ENCODE measurements at places on chromosomes 6 and 20.

- no peak for DNase-seq
Observed at GRCh38 chr6:116518621-116519368, 7.4 kb downstream of the CALHM5 start.

GRCh38 chr6:16762268-16762549, 949 bp upstream of the ATXN1 start:
- no peak for DNase-seq

GRCh38 chr6:30881392-30882203, 2.7 kb upstream of the DDR1 start:
- DNase-seq: no peak

- no peak for DNase-seq
Observed at GRCh38 chr6:28587746-28588075, 62.0 kb downstream of the GPX5 start.

DNA sequence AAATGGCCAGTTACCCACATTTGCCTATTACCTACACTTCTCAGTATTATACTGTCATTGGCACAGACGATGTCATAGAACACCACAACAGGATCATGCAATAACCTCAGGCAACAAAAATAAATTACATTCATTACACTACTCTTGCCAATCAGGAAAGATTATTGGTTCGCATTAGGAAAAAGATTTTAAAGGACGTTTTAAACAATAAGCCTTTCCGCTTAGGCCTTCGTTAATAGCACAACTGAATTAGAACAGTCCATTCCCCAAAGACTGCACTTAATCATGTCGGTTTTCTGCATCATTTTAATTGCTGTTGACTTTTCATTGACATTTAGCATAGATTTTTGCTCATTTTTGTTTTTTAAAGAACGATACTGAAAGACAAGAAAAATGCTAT, 912 bp upstream of the SENP6 start:
- DNase-seq: no peak

- no peak for DNase-seq
Observed at GRCh38 chr20:37172836-37173235, 6.3 kb upstream of the RPN2 start.

- DNase-seq: no peak
Observed at GRCh38 chr6:137283940-137284810, 65.0 kb upstream of the IFNGR1 start.

GRCh38 chr6:132132924-132133639, 181.9 kb upstream of the CCN2 start:
- no peak for DNase-seq

DNA sequence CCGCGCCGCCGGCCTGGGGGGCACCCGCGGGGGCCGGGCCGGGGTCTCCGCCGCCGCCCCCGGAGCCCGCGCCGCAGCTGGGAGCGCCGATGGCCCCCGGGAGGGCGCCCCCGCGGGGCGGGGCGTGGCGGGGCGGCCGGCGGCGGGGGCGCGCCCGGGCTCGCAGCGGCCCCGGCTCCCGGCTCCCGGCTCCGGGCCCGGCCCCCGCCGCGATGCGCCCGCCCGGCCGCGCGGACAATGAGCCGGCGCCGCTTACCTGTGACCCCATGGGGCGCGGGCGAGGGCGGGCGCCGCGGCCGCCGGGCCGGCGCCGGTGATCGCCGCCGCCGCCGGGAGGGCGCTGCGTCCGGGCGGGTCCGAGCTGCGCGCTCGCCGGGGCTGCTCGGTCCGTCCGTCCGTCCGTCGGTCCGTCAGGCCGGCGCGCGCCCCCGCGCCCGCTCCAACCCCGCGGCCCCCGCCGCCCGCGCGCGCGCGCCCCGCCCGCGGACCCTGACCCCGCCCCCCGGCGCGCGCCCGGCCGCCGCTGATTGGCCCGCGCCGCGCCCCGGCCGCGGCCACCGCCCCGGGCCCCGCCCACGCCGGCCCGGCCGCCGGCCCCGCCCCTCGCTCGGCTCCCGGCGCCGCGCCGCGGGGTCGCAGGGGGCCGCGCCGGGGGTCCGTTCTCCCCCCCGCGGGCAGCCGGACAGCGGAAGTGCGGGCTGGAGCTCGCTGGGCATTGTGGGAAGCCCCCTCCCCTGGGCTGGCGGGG, at the start of gene ZBTB46:
Gene ZBTB46, minus strand, starts transcription at position 424 of the 748 bp plus-strand sequence. CDS start 40,507 bp downstream, outside the sequence.
- no peak for DNase-seq

DNA sequence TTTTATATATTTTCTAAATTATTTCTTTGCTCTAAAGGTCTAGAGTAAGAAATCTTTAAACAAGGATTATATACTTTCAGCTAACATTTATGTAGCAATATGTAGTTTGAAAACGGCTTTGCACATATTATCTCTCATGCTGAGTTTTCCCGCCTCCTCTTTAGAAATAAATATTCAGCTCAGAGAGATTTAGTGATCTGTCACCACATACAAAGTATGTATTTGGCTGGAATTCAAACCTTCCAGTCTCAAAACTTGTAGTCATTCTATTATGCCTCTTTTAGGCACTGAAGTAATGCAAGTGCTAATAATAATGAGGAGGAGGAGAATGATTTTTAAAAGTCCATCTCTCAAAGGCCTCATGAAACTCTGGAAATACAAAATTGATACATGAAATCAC, 525.0 kb downstream of the GRIK2 start:
- DNase-seq: no peak

DNA sequence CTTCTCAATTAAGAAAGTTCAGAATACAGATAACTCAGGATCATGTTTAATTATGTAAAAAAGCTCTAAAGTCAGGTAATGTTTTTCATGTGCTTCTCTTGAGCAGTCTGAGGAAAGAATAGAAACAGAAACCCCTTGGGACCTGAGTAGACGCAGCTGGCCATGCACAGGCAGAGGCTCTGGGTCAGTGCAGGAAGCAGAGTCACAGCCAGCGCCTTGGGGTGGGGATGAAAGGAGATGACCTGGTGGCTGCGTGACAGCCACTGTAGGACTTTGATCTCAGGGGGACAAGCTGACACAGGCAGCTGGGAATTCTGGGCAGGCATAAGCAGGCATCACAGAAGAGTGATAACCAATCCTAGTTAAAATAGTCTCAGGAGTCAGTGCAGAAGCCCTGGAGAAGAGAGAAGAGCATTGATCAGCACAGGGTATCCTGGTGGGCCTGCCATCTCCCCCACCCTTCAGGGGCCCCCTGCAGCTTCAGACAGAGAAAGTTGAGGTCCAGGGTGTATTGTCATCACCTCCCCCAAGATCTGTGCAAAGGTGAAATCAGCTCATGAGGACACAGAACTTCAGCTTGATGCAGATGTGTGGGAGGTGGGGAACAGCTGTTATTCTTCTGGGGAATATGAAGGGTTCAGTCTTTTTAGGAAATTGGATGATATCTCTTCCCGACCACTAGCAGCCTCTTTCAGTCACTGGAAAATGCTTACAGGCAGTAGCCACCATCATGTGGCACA, 6.4 kb downstream of the HLA-DQB1 start:
- no peak for DNase-seq

DNA sequence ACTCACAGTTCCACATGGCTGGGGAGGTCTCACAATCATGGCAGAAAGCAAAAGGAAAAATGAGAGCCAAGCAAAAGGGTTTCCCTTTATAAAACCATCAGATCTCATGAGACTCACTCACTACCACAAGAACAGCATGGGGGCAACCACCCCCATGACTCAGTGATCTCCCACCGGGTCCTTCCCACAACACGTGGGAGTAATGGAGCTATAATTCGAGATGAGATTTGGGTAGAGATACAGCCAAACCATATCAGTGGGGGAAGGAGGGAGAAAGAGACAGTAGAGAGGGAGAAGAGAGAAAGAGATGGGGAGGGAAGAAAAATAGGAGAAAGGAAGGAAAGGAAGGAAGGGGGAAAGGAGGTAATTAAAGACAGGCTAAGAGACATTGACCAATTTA, 30.1 kb downstream of the GMDS start:
- no peak for DNase-seq

- DNase-seq: no peak
Observed at GRCh38 chr6:26195924-26196845, 109.0 kb downstream of the HFE start.

GRCh38 chr6:118959903-118960302, 24.9 kb upstream of the MCM9 start:
- DNase-seq: no peak

DNA sequence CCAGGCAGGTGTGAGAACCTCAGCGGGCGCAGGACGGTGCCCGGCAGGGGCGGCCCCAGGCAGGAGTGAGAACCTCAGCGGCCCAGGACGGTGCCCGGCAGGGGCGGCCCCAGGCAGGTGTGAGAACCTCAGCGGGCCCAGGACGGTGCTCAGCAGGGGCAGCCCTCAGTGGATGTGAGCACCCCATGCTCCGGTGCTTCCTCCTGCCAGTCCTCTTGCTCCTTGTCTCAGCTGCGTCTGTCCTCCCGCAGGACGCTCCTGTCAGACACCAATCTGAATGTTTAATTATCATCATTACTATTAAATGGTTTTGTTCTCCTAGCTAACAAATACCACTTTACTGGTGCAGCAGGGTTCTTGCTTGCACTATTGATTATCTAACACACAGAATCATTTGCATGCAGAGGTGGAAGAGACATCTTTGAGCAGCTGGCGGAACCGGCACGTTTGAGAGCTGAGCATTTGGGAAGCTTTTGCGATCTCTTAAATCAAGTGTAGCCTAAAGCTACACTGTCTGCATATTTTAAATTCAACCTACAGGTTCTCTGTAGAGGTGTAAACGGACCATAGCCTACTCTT, 39.4 kb upstream of the DACT2 start:
- DNase-seq: no peak

Data from activated naive CD4-positive, alpha-beta T cell (primary cell).